ENCODE measurements at places on chromosomes 4 and X.

DNA sequence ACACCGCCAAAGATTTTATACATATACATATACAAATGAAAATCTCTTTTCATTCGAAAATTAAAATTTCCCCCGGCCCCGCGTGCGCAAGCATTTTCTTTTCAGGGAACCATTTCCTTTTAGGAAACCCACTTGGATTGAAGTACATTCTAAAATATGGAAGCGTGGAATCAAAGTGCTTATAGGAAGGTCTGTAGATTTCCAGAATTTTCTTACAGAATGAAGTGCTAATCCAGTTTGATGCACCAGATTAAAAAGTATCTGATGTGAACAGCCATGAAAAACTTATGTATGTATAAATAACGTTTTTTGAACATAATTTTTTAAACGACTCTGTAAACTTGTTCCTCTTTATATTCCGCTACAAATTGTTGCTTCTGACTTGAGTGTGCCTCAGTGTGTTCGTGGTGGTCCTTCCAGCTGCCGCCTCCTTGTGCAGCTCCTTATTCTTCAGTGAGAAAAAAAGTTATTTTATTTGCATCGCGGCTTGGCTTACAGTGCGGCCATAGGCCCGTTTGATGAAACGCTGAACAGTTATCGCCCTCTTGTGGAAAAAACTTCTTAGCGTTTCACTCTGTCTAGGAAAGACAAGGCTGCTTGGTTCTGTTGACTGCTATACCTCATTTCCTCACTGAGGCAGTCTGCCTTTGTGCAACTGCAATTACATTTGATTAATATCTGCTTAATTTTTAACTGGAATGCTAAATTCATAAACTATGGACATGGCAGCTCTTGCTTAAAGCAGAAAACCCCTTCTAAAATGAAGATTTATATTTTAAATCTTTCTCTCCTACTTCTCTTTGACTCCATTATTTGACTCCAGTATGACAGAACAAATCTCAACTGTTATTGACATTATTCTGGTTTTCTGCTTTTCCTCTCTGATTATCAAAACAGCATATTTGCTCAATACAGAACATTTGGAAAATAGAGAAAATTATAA, 4.7 kb upstream of the NKX6-1 start:
- DNase-seq = peak; percentile 39

- DNase-seq = no peak
Observed at GRCh38 chrX:150477371-150477770, 91.0 kb upstream of the MTM1 start.

DNA sequence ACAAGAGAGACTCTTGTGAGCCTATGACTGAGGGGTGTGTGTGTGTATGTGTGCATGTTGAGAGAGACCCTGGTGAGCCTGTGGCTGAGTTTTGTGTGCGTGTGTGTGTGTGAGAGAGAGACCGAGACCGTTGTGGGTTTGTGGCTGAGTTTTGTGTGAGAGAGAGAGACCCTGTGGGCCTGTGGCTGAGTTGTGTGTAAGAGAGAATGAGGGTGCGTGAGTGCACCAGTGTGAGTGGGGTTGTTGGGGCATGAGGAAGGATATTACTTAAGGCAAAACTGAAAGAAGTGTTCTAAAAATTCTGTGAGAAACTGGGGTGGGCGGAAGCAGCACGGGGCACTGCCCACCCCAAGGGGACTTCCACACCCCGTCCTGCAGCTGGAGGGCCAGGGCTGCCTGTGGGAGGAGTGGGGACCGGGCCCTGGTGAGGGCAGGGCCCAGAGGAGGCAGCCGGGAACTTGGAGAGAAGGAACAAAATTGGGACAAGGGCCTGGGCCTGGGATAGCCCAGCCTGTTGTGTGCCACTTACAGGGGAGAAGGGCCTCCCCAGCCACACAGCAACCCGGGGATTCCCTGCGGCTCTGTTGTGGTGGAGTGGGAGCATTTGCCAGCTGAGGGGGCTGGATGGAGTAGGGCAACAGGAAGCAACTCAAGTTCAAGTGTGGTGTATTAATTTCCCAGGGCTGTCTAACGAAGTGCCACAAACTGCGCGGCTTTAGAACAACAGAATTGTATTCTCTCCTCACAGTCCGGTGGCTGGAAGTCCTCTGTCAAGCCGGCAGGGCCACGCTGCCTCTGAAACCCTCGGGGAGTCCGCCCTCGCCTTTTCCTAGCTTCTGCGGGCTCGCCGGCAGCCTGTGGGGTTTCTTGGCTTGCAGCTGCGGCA, 22.1 kb downstream of the TMEM131L start:
- no peak for DNase-seq

DNA sequence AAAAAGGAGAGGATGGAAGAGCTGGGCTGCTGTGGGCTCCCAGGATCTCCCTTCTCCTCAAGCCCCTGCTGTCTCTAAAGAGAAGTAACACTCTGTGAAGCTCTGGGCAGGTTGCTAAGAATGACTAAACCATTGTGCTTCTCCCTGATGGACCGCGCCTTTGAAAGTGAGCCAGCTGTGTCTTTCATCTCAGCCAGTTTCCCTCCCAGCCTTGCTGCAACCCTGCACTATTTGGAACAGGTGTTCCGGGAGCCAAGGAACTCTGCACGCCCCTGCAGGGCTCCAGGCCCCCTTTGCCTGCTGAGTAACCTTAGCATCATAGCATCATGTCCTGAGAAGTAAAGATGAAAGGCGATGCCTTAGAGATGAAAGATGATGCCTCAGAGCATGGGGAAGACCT, 39.7 kb downstream of the SMIM20 start:
- no peak for DNase-seq

DNA sequence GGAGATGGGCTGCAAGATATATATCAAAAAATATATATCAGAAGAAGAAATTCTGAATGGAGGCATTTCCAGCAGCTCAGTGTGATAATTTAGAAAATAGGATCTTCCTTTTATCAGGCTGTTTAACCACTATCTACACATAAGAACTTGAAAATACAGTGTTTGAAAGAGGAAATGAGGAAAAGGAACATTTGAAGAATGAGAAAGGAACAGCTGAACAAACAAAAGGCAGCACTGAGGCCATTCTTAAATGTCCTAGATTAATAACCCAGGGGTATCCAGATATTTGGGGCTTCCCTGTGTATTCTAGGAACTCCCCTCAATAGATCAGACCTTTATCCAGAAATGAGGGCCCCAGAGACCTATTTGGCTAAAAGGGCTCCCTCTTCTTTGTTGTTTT, 4.1 kb downstream of the SLC39A8 start:
- no peak for DNase-seq

Measured in Calu3 (cell line).